ENCODE measurements at places on chromosomes 13 and 19.

DNA sequence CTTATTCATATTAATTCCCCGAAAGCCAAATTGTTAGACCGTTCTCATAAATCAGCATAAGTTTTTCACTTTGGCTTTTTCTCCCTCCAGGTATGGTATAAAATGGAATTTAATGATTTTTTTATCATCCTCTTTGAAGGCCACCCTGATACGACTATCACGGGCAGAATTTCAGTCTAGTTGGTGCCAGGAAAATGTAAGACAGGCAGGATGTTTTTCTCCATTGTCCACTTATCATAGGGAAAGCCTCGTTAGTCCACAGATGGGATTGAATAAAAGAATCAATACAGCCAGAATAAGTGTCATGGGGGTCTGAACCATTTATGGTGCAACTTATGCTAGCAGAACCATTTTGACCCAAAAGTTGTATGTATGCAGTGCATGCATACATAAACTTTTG, 566.0 kb upstream of the ARGLU1 start:
- DNase-seq, result no peak

DNA sequence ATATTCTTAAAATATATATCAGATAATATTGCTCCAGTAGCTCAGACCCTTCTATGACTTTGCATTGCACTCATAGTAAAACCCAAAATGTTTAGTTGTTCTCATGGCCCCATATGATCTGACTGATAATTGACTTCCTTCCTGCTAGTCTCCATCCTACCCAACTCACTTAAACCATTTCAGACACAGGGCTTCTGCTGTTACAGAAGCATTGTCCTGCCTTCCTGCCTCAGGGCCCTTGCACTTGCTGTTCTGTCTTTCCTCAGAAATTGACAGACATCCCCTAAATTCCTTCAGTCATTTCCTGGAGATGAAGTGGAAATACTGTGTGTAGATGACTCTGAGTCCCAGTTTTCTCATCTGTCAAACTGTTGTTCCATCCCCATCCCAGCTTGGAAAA, 19.7 kb downstream of the FBXL12 start:
- DNase-seq, result no peak

DNA sequence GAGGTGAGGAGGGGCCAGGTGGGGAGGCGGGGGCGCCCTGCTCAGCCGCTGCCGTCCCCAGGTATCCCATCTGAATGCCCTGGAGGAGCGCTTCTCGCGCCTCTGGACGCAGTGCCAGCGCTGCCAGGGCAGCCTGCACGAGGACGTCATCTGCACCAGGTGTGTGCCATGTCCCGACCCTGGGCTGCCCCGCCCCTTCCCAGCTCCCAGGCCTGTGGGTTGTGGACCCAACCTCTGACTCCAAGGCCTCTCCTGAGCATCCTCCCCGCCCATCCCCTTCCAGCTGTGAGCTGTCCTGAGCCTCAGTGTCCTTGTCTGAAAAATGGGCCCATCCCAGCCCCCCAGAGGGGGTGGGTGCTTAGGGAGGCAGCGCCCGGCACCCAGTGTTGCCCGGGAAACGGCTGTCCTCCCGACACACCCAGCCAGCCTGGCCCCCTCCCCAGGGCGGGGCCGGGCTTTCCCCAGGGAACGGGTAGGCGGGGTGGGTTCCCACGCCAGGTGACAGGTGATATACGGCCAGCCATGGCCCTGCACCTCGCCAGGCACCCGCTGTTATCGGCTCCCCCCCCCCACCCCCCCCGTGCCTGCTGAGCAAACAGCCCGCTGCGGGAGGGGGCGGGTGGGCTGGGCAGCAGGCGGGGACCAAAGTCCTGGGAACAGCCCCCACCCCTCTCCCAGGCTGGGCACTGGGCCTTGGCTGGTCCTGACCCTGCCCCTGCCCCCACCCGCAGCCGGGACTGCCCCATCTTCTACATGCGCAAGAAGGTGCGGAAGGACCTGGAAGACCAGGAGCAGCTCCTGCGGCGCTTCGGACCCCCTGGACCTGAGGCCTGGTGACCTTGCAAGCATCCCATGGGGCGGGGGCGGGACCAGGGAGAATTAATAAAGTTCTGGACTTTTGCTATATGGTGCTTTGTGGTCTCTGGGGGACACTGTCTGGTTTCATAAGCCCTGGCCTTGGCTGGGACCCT, 1.3 kb upstream of the SPIB start:
- no peak for DNase-seq

DNA sequence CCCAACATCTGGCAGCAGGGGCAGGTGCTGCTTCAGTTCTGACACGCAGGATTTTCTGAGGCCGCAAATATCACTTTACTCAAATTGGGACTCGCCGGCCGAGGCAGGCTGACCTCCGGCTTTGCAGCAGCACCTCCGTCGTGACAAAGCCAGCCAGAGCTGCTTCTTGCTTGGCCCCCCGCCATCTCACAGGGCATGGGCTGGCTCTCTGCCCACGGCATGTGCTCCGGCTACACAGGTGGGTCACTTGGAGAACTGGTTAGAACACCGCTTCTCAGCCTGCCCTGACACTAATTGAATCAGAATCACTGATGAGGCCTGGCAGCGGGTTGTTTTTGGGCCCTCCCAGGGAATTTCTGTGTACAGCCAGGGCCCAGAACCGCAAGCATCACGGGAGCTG, 112.3 kb downstream of the SLC7A1 start:
- no peak for DNase-seq

GRCh38 chr19:18698321-18699167, 15.1 kb downstream of the CRTC1 start:
- DNase-seq, result no peak

DNA sequence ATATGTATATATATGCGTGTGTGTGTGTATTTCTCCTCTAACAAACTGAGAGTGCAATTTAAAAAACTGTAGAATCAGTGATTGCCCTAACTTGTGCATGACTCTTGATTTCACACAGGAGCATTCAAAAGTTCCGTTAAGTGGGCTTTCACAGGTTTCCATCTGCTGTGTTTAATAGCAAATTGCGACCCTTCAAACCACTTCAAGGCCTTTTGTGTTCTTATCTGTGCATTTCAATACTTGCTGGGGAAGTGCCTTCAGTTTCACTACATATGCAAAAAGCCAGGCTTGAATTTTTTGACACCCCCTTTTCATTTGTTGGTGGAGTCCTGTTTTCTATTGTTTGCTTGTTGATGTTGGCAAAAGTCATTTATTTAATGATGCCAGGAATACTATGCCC, 158.0 kb downstream of the TM9SF2 start:
- no peak for DNase-seq

- DNase-seq, result peak; percentile 42
Observed at GRCh38 chr19:18723871-18724377, 40.4 kb downstream of the CRTC1 start.

- DNase-seq, result no peak
Observed at GRCh38 chr13:31761951-31762350, 22.6 kb downstream of the RXFP2 start.

DNA sequence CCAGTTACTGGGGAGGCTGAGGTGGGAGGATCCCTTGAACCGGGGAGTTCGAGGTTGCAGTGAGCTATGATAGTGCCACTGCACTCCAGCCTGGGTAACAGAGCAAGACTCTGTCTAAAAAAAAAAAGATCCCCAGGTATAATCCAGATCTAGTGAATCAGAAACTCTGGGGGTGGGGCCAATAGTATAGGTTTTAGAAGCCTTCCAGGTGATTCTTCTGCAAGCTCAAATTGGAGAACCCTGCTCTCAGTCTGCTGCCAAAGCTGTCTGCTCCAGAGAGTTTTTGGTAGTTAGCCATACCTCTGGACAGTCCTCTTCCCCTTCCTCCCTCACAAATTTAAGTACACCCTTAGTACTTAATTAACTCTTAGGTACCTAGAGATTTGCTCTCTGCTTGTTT, 28.0 kb downstream of the SERP2 start:
- no peak for DNase-seq

GRCh38 chr13:113650731-113651148, 7.3 kb downstream of the ATP4B start:
- DNase-seq, result peak; percentile 3

GRCh38 chr13:23949736-23950135, 52.4 kb upstream of the C1QTNF9B start:
- DNase-seq, result no peak

DNA sequence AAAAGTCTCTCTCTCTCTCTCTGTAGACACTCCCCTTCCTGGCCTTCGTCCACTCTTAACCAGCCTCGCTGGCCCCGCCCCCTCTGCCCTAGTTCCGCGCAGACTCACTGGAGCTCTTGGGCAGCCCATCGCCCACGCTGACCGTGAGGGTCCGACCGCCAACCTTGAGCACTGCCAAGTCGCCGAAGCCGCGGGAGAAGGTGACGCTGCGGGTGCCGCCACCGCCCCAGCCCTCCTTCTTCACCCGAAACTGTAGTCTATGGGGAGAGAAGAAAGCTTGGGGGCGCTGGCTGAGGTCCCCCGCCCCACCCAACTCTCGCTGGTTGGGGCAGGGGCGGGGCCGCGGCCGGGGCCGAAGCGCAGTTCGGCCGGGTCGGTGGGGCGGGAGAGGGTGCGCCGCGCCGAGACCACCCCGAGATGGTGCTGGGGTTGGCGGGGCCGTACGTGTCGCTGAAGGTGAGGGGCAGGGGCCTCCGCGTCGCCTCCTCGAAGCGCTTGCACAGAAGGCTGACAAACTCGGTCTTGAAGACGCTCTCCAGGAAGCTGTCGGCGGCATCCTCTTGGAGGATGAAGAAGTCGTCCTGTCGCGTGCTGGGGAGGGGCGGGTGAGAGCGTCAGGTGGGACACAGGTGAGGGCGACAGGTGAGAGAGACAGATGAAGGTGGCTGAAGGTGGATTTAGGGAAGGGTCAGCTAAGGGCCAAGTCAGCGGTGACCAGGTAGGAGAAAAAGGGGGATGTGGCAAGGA, 12.6 kb upstream of the ZNF414 start:
- DNase-seq, result peak; percentile 98

DNA sequence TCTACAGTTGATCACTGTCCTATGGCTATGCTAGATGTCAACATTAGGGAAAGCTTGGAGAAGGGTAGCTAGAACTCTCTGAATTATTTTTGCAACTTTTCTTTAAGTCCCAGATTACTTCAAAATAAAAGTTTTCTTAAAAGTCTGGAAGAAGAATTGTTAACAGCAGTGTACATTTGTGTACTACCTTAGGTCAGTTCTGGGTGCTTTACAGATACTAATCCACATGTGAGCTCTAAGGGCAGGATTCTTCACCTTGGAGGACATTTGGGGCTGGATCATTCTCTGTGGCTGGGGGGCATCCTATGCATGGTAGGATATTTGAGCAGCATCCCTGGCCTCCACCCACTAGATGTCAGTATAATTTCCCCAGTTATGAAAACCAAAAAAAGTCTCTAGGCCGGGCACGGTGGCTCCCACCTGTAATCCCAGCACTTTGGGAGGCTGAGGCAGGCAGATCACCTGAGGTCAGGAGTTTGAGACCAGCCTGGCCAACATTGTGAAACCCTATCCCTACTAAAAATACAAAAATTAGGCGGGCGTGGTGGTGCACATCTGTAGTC, 2.8 kb downstream of the BRME1 start:
- DNase-seq, result no peak

GRCh38 chr13:38647312-38647711, 39.6 kb upstream of the FREM2 start:
- no peak for DNase-seq

DNA sequence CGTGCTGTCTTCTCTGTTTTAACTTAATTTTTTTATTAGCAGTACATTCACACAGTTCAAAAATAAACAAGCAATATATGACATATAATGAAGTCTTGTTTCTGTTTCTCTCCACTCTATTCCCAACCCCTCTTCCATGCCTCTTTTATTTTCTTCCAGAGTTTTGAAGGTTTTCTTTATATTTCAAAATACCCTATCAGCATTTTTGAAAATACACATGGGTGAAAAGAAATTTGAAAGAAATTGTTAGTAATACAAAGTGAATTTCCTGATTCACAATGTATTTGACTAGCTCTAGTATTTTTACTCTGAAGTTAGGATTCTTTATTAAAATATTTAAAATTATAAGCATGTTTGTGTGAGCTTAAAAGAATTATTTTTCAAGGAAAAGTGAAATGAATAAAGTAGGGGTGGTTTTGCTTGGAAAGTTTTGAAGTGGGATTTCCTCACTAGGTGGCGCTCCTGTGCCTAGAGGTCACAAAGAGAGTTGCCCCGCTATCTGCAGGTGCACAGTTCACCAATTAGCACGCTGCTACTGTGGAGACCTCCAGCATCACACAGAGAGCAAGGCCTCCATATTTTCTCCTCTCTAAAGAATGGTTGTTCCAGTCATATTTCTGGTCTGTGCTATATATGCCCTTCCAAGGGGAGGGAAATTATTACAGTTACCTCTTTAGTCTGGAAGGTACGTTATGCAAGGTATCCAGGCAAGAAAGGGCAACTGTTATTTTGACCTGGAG, 37.6 kb downstream of the SOX21 start:
- peak; percentile 64 for DNase-seq

GRCh38 chr13:82259284-82259683, 1623.0 kb downstream of the SLITRK1 start:
- DNase-seq, result no peak

- DNase-seq, result no peak
Observed at GRCh38 chr13:39599842-39600241, 3.2 kb downstream of the LHFPL6 start.

DNA sequence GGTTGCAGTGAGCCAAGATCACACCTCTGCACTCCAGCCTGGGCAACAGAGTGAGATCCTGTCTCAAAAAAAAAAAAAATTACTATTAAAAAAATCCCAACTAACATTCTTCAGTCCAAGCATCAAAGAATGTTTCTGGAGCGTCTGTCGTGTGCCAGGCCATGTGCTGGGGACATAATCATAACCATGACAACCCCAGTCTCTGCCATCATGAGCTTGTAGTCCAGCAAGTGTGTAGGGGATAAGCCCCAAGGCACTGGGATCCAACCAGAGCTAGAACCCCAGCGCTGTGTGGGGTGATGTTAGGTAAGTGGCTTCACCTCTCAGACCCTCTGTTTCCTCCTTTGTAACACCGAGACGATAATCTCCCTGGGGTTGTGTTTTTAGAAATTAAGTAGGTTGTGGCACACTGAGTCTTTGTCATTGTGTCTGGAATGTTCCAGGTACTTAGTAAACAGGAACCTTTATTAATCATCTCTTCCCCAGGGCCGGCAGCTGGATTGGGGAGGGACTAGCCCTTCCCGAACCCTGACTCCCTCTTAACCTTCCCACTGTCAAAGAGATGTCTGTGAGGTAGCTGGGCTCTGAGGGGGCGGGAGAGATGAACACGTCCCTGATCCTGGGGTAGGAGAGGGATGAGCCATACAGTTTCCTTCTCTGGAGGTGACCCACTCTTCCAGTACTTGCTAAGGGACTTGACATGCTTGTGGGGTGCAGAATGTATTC, 5.2 kb downstream of the ITPKC start:
- DNase-seq, result no peak

GRCh38 chr13:50014386-50014785, 858 bp upstream of the KCNRG start:
- no peak for DNase-seq

GRCh38 chr13:53068585-53069520, 40.2 kb downstream of the OLFM4 start:
- peak; percentile 73 for DNase-seq

- DNase-seq, result no peak
Observed at GRCh38 chr19:23516266-23516665, 121.0 kb upstream of the ZNF91 start.
